RWPE2 (cell line): ENCODE measurements at places on chromosomes 1 and 21.

GRCh38 chr1:168170564-168171508 is 7.9 kb upstream of the TIPRL start:
- no peak for DNase-seq

DNA sequence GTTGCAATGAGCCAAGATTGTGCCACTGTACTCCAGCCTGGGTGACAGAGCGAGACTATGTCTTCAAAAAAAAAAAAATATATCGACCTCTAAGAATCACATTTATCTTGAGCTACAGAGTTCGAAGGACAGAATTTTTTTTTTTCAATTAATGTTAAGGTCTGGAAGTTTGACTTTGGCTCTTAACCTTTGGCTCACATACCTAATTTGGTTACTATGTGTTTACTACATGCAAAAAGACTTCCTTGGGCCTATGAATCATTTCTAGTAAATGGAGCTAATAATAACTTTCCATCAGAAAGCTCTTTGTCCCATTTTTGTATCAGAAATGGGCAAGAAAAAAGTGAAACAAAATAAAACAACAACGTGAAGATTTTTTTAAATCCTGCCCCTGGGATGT is 351.2 kb downstream of the SMYD3 start:
- no peak for DNase-seq

DNA sequence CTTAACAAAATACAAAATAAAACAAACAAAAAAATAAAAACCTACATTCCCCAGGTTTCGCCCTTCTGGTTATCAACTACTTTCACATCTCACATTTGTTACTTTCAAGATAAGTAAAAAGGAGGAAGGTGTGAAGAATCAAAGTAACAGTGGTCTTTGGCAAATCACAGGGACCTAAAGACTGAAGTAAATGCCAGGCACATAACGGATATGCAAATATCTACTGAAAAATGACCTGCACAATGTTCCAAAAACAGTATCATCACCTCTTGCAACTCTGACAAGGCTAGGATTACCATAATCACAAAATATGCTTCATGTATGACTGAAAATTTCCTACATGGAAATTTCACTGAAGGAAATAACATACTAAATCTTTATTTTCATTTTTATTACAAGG is 29.3 kb downstream of the COP1 start:
- no peak for DNase-seq

DNA sequence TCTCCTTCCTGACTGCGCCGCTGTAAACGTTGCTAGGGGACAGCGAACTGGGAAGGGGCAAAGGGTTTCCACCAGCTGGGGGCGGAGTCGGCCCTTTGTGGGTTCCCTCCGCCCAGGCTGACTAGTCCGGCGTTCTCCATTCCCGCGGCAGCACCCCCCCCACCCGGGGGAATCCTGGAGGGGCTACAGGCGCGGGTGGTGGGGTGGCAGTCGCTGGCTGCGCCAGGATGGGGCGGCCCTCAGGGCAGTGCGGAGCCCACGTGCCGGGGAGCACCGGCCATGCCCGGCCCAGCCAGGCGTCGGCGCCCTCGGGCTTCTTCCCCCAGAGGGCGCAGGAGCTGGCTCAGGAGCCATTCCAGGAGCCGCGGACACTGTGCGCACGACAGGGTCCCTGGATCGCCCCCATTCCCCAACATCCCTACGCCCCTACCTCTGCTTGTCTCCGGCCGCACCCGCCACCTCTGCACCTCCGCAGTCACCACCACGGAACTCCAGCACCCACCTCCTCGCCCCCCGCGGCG is 476 bp downstream of the BATF3 start:
- no peak for DNase-seq

GRCh38 chr1:212060632-212061472 is 25.3 kb downstream of the DTL start:
- no peak for DNase-seq

GRCh38 chr1:161749509-161750407 is at the start of gene DUSP12:
Gene DUSP12 (plus strand): TSS chr1:161749786. CDS start chr1:161749802, 16 bp downstream.
- peak; percentile 96 for DNase-seq

DNA sequence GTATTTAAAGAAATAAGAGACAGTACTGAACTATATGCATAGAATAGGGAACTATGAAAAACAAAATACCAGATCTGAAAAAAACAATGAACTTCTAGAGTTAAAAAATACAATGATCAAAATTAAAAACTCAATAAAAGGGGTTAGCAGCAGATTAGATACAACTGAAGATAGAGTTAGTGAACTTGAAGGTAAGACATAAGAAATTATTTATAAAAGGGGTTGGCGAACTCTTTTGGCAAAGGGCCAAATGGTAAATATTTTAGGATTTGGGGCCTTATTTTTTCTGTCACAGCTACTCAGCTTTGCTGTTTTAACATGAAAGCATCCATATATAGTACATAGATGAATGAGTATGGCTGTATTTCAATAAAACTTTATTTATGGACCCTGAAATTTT is 111.4 kb downstream of the ST3GAL3 start:
- no peak for DNase-seq

DNA sequence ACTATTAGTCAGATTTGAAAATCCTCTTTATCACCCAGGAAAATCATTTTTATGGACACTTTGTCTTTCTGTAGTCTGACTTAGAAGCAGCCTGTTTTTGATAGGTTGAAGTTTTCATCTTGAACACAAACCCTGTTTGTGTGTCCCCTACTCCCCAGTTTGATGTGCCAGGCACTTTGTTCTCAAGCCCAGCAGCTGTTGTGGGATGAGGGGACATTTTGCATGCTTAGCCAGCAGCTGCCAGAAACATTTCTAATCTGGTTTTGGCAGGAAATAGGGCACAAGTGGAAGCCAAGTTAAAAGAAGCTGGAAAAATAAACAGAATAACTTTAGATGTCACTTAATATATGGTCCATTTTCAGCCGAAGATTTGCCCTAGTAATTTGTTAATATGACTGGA is 29.9 kb downstream of the ACTN2 start:
- DNase-seq, result no peak

GRCh38 chr1:109838838-109839240 is 71.8 kb upstream of the CSF1 start:
- no peak for DNase-seq

DNA sequence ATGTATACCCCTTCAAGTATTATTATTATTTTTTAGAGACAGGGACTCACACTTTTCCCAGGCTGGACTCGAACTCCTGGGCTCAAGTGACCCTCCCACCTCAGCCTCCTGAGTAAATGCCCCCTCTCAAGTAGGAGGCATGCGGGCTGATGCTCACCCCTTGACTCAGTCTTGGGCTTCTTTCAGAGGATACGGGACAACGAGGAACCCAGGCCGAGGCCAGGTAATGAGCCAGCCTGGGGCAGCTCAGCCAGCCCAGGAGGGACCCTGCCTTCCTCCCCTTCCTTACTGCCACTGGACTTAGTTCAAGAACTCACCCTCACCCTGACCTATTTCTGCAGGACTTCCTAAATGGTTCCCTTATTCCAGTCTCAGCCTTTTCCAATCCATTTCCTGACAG is 198.0 kb upstream of the MAP1LC3C start:
- no peak for DNase-seq

DNA sequence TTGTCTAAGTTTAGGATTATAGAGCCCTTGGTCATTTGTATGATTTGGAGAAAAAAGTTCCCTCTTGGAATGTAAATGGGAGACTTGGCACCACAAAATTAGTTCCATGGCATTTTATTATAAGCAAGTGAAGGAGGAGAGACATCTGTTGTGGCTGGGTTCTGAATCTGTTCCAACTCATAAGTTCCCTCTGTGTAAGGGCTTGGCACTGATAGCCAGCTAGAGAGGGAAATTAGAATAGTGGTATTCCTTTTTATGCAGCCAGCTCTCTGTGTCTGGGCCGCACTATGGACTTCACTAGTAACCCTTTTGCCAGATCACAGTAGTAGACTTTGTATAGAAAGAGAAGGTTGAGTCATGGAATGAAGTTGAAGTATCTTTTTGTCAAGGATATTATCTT is 31.1 kb downstream of the GNAI3 start:
- DNase-seq, result no peak

GRCh38 chr1:77958391-77958790 is 20.5 kb downstream of the FUBP1 start:
- DNase-seq, result no peak

DNA sequence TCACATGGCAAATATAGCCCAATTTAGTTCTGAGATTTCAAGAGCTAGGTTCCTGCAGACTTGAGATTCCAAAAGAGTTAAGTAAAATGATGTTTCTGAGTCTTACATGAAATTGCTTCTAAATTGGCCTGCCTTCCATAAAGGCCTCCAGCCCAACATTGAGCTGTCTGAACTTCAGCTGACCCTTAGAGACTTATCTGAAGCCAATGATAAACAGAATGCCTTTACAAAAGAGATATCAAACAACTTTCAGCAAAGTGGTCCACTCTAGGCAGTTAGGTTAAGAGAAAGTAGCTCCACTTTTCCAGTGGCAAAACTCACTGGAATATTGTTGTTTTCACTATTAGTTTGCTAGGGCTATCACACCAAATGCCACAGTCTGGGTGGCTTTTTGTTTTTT is 6.3 kb upstream of the RC3H1 start:
- no peak for DNase-seq

GRCh38 chr1:41350055-41350378 is 11.2 kb upstream of the FOXO6 start:
- peak; percentile 13 for DNase-seq

DNA sequence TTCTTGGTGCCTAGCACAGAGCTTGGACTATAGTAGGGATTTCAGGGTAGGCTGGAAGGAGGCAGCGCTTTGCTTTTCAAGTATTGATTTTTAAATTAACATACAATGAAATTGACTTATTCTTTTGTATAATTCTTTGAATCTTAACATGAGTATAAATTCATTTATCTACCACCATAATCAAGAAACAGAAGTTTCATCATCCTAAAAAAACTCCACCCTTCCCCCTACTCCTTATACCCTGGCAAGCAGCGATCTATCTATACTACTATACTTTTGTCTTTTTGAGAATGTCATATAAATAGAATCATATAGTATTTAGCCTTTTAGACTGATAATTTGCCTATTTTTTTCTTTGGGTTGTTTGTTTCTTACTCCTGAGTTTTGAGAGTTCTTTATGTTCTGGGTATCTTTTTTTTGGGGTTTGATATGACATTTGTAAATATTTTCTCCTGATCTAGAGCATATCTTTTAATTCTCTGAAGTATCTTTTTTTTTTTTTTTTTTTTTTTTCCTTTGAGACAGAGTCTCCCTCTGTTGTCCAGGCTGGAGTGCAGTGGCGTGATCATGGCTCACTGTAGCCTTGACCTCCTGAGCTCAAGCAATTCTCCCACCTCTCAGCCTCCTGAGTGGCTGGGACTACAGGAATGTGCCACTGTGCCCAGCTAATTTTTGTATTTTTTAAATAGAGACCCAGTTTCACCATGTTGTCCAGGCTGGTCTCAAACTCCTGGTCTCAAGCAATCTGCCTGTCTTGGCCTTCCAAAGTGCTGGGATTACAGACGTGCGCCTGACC is 6.4 kb downstream of the RPS6KC1 start:
- no peak for DNase-seq

DNA sequence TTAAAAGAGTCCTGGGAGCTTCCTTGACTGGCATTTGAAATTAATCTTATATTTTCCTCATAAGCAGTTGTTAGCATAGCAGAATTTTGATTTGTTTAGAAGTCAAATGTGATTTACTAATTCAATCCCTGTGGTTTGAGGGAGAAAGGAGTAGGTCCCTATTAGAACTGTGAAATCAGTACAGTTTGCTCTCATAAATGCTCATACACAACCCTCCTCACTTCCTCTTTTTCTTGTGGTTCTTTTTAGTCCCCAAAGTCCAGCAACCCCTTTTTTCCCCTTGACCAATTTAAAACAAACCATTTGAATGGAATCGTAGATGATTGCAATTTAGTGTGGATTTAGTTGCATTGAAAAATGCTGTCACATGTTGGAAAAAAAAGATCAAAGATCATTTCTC is 9.2 kb upstream of the IFI44 start:
- DNase-seq, result no peak

DNA sequence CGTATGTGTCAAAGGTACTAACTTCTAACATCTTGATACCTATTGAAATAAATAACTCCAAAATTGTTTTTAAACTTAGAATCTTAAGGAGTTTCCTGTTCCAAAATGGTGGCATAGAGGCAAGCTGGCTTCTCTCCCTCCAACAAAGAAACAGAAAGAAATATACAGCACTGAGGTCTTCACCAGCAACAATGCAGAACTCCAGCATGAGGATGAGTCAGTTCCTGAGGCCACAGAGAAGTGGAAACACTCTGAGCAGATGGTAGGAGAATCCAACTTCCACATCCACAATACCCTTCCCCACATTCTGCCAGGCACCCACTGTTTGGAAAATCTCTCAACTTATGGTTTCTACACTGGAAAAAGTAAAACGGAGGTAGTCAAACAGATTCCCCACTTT is 12.2 kb upstream of the PPIH start:
- DNase-seq, result no peak

- DNase-seq, result no peak
These were observed 86.8 kb downstream of the KIF26B start for GRCh38 chr1:245241526-245242130.

DNA sequence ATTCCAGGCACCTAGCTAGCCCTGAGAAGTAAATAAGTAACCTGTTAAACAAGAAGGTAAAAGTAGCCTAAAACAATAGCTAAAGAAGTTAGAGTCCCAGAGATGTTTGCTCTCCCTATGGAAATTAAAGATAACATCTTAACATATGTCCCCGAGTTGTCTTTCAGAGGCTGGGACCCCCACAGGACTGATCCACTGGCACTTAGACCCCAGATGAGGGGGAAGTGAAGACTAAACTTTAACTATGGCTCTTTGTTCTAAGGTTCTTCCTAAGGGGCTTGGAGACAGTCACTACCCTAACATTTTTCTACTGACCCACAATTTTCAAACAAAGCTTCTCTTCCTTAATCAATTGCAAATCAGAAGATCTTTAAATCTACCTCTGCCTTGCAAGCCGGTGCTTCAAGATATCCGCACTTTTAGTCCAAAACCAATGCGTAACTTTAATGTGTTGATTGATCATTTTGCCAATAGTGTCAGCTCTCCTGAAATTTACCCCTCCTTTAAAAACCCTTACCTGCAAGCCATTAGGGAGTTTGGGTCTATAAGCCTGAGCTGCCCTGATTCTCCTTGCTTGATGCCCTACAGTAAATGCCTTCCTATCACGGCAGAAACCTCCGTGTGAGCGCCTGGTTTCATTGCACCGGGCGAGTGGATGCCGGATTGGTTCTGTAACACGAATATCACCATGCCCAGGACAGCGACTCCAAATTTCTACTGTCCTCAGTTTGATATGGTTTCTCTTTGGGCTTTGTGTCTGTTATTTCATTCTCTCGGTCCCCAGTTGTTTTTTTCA is 404.4 kb downstream of the SIPA1L2 start:
- no peak for DNase-seq

- DNase-seq, result no peak
These were observed 104.0 kb downstream of the GABPA start for GRCh38 chr21:25838809-25839208.
